GM19239 (cell line): ENCODE measurements at places on chromosomes 12 and 14.

DNA sequence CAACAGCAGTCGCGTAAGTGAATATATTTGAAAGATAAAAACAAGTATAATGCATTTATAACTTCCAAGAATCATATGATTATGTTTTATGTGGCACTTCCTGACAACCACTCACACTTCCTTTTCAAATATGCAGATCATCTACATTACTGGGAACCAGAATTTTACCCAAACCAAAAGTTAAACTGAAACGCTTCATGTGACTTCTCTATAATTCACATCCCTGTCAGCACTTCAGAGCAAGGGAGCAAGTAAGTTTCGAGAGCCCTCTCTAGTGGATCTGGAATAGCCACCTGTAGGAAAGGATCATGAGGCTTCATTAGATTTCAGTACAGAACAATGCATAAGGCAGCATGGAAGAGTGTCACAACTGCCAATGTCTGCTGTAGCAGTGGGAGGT is 13.7 kb upstream of the ALX1 start:
- DNase-seq, result no peak

DNA sequence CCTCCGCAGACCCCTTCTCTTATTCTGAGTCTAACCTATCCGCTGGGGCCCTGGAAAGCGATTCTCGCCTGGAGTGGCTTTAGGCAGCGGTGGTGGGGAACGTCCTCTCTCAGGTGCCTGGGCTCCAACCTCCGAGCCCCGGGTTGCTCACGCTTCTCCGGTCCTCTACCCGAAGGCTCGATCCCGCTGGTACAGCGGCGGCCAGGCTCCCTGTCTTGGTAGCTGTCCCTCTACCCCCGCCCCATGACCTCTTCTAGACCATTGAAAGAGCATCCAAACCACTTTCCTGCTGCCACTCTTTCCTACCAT is 505 bp upstream of the HEBP1 start:
- no peak for DNase-seq

DNA sequence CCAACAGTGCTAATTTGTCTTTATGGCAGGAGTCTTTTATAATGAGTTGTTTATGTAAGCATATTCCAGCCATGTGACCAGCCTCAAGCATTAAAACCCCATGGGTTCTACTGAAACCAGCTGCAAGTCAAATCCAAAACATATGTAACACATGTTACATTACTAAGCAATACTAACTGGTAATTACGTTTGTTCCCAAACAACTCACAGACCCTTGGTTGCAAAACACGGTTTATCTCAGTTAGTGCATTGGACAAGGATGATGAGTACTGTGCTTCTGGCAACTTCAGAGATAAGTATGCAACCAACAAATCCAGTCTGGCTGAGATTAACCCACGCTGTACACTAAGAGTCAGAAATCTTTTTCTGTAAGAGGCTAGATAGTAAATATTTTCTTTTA is 110.1 kb upstream of the FAR2 start:
- DNase-seq, result no peak

DNA sequence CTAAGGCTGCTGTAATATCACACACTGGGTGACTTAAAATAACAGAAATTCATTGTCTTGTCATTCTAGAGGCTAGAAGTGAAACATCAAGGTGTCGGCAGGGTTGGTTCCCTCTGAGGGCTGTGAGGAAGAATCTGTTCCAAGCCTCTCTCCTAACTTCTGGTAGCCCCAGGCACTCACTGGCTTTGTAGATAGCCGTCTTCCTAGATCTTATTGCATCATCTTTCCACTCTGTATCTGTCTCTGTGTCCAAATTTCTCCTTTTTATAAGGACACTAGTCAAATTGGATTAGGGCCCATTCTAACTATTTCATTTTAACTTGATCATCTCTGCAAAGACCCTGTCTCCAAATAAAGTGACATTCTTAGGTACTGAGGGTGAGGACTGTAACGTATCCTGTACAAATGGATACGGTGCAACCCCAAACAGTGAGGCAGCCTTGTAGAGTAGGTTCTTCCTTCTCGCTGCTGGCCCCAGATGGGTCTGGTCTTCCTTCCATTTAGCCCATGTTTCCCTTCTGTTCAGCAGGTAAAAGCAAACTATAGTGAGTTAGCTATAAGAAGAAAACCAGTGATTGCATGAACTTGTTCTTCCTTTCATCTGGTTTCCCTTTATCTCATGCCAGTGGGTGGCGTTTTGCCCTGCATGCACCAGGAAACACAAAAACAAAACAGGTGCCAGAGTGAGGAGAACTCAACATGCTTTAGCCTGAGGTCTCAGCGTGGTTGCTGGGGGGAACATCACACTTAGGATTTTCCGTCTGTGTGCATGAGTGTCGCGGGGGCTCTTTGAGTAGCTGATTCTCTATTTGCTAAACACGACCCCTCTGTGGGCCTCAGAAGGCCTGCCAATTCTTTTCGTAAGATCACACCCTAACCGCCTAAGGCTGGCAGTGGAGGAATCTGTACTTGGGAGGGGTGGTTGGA is 19.5 kb downstream of the TTC9 start:
- DNase-seq, result no peak

DNA sequence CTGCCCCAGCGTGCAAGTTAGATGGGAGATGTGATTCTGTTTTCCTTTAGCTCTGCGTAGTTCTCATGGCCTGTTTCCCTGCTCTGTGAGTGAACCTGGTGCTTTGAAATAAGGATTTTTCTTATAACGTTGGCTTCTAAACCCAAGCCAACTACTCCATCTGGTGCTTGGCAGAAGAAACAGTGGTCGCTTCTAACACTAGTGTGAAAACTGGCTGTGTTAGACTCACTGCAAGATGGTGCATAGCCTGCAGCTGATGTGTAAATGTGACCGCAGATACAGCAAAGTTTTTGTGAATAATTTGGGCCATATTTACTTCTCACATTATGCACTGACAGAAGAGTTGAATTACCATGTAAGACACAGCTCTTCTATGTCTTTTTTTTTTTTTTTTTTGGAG is 12.2 kb downstream of the GTF2H3 start:
- DNase-seq, result no peak

DNA sequence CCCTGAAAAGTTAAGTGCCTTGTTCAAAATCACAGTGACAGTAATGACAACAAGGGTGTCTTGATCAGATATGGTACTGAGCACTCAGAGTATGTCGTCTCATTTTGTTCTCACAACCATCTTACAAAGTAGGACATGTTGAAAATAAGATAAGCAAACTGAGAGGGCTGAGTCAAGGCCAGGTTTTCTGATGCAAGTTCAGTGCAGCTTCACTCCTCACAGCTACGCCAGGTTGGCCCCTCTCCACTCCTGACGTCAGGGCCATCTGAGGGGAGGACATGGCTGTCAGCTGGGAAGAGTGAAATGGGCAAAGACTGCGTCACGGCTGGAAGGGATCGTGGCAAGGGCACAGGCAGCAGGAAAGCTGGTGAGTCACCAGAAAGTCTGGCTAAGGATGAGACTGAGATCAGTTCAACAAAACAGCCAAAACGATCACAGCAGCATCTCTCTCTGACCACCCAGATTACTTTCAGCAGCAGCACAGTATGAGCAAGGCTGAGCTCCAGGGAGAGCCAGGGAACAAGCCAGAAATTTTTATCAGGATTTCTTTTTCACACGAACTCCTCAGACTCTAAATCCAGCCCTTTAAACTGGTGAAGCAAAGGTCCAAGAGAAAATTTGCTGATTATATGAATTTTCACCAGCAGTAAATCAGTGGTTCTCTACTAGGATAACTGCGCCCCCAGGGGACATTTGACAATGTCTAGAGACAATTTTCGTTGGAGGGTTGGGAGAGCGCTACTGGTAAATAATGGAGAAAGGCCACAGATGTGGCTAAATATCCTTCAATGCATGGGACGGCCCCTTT is 297.9 kb upstream of the AMIGO2 start:
- DNase-seq, result no peak

GRCh38 chr14:90611936-90612335 is 204.3 kb downstream of the TTC7B start:
- DNase-seq, result no peak
